ENCODE measurements at places on chromosomes 13 and 19.

DNA sequence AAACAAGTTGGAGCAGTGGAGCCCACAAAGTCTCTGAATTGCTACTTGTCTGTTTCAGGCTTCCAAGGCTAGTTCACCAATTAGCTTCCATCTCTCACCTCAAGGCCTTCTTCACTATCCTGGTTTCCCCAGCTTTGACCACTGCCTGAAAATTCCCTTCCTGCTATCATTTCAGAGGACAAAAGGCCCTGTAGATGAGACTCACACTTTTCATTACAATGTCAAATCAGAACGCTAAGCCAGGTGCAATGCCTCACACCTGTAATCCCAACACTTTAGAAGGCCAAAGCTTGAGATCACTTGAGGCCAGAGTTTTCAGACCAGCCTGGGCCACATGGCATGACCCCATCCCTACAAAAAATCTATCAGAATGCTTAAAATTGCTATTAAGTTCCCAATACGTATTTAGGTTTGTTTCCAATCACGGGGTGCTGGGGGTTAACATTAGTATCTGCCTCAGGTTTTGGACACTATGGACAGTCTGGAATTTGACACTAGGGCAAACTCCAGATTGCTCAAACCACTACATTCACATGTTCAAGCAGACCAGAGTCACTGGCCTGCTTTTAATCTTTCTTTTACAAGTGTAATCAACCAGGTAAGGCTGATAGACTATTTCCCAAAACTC, 5.5 kb downstream of the TPT1 start:
- DNase-seq = no peak

DNA sequence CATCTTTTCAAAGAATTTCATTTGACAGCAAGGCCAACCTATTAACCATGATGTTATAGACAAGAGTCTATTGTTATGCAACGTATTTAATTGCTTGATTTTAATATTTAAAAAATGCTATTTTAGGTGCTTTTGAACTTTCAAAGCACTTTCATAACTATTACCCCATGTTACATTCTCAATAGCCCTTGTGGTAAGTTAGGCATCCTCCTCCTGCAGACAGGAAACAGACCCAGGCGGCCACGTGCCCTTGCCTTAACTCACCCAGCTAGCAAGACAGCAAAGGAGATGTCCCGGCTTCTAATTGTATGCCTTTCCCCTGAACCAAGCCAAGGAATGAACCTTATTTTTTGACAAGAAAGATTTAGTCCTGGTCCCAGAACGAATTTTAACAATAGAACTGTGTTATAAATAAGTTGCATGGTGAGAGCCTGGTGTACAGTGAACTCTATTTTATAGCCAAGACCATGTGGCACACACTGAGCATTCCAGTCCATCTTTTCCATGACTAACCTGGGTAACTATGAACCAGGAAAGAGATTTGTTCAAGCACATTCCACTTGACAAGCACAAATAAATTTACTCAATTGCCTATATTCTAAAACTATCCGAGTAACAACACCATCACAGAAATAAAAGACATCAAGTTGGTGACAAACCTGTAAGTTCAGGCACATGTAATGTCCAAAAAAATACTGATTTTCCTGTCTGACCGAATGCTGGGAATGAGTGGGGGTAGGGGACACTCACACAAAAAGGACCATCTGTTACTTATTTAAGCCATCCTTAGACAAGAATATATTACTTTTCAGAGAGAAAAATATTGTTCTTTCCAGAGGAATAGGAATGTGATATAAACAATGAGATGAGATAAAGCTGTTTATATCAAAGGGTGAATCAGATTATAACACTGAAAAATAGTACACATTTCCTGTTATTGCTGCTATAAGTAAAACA, 163.0 kb downstream of the EFNB2 start:
- DNase-seq = no peak

DNA sequence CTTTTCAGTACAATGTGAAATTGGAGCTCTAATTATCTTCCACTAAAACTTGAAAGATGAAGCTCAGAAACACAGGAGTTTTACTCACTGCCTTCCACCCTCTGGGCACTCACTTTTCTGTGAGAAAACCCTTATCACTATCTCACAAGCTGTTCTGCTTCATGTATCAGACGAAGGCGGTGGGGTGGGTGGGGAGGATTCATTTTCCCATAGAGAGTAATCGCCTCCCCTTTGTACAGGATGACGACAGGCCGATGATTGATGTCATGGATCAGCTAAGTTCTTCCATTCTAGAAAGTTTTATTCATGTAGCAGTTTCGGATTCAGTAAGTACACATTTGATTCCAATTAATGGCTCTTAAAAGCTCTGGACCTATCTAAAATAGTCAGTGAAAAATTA, 139.9 kb downstream of the ZAR1L start:
- no peak for DNase-seq

GRCh38 chr19:8087876-8088275, 35.3 kb downstream of the CCL25 start:
- no peak for DNase-seq

DNA sequence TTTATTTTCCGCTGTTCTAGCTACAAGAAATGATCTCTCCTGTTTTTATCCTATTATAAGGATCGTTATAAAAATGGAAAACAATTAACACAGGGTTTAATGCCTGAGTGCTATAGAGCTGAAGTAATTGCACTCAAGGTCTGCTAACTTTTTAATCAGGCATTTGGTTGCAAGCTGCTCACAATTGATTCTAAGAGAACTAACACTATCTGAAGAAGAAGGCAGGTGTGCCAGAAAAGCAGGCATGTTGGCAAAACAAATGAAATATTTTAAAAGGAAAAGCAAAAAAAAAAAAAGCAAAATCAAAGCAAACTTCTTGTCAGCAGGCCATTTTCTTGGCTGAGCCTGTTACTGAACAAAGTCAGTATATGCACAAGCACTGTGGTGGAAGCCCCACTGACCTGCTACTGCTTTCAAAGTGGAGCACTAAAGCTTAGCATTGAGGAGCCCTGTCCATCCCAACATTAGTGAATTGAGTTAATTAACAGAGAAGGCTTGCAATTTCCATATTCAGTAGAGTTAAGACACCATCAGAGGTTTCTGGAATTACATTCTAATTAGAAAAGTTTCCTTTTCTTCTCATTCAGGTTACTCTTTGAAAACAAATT, 574.2 kb downstream of the PCDH9 start:
- no peak for DNase-seq

GRCh38 chr13:29948244-29948643, 97.8 kb upstream of the UBL3 start:
- DNase-seq = no peak

GRCh38 chr13:82688400-82688994, 1193.8 kb downstream of the SLITRK1 start:
- DNase-seq = peak; percentile 3

DNA sequence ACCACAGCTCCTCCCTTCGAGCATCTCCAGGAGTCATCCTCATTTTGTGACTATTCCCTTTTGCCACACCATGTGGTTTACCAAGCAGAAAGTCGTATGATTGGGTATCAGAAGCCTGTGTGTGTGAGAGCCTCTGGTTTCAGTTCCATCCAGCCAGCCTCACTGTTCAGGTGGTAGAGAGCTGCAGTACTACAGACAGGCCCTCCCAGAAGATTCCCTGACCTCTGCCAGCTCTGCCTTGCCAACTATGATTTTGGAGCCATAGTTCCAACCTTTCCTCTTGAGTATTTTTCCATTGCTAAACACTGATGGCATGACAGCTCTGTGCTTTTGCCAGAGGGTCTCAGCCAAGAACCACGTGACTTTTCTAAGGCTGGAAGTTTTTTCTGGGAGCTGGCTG, 82.5 kb downstream of the DHRS12 start:
- DNase-seq = no peak

GRCh38 chr19:50624949-50625600, 14.6 kb downstream of the SYT3 start:
- no peak for DNase-seq

DNA sequence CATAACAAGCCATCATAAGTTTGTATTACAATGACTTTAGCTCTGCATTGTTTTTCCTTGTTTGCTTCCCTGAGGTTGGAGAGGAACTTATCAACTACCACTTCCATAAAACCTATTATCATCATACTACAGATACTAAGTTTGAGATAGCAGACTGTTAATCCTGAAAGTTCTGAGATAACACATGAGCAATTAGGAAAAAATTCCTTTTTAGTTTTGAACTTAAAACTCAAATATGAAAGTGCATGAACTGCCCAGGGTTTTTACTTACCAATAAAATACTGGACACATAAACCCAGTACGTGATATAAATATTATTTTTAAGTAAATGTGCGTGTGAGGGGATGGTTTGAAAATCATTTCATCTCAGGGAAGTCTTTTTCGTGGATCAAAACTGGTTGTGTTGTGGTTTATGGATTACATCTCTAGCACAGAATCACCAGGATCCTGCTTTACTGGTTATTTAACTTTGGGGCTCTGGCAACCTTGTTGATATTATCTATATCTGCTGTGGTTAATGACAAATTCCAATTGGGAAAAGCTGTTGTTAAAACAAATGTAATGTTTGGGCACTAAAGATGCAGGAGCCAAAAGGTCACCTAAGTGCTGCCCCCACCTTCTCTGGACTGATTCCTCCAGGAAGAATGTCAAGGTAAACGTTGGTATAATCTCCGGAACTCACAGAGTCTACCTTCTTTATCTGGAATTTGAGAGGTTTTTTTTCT, 12.4 kb downstream of the CDX2 start:
- DNase-seq = no peak

- DNase-seq = peak; percentile 97
These were observed 4.1 kb downstream of the IER2 start for GRCh38 chr19:13154241-13154778.

DNA sequence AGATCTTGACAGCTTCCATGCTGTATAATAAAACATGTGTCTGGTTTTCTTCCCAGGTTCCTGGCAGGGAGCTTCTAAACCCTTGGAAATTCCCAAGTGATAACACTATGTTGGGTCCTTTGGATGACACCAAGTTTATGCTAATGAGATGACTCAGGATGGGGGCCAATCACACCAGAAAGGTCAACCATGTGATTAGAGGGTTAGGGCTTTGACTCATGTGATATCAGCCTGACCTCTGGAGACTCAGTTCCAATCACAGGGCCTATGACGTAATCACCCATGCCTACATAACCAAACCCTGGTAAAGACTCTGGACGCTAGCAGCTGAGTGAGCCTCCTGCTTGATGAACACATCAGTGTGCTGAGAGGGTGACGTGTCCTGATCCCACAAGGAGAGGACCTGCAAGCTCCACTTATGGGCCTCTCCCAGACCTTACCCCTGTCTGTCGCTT, 203.6 kb downstream of the DCLK1 start:
- DNase-seq = no peak

GRCh38 chr19:33293255-33294057, 8.9 kb downstream of the CEBPA start:
- DNase-seq = peak; percentile 84

DNA sequence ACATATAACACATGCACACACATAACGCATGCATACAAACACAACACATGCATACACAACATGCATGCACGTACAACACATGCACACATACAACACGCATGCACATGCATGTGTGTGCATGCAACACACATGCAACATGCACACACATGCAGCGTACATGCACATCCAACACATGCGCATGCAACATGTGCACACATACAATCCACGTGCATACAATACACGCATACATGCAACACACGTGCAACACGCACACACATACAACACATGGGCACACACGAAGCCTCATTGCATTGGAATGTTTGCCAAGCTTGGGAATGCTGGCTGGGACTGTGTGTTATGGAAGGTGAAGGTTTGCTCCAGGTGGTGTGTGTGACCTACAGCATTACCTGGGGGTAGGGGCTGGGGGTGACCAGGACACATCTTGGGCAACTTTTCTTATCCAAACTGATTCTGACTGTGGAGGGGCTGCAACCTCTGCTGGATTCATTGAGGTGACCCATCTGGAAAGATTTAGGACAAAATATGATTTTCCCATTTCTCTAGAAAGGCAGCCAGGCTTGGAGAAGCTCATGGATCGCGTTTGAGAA, 58.9 kb downstream of the SPACA7 start:
- DNase-seq = no peak

- no peak for DNase-seq
These were observed 868 bp upstream of the UBAC2 start for GRCh38 chr13:99199541-99200431.

- no peak for DNase-seq
These were observed 665.7 kb upstream of the GPC6 start for GRCh38 chr13:92560883-92561282.

- peak; percentile 35 for DNase-seq
These were observed 495 bp downstream of the LSR start for GRCh38 chr19:35249146-35249847.

GRCh38 chr13:77779552-77780272, 82.2 kb downstream of the SLAIN1 start:
- DNase-seq = peak; percentile 74

DNA sequence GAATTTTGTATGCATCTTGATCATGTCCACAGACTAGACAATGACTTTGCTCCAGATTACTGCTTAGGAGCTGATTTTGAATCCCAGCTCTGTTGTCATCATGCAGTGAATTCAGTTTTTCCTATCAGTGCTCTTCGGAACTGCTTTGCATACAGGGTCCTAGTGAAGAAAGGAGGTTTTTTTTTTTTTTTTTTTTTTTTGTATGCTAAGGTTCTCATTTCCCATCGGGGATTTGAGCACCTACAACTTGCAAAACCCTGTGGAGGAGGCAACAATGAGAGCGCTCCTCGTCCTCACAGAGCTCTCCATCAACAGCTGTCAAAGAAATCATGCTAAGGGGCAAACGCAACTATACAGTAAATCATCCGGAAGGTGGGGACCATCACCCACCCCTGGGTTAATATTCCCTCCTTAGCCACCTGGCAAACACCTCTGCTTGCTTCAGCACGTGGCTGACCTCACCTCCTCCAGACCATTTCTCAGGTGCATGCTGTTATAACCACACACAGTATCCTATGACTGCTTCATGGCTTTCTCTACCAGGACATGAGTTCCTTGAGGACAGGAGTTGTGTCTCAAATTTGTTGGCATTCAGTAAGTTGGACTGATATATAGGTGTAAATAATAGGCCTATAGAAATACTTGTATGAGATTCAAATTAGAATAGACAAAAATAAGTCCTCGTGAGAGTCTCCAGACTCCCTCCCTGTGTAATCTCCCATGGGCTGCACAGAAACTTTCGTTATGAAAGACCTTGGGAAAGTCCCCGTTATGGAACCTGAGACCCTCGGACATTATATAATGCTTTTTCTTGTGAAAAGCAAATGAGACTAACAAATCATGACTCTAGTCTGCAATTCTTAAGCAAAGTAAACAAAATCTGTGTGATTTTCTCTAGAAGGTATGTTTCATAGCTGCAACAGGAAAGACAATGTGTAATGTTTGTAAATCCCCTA, 113.8 kb downstream of the KATNAL1 start:
- no peak for DNase-seq

DNA sequence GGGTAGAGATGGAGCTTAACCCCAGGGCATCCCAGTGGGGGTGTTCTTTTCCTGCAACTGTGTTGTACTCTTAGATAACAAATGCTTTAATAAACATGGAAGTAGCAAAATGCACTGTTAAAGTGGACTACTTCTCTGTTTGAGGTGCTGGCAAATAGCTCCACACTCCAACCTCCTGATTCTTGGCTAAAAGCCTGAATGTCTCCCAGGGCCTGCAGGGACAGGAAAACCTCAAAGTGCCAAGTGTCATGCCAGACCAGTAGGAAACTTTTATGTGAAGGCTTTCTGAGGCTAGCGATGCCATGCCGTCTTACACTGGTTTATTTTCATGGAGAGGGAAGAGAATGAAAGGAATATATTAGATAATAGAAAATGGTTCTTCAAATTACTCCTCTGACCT, 6.8 kb downstream of the FREM2 start:
- no peak for DNase-seq

- DNase-seq = no peak
These were observed 14.3 kb upstream of the TM9SF2 start for GRCh38 chr13:99486996-99487395.

- peak; percentile 87 for DNase-seq
These were observed 5.3 kb upstream of the CEACAM21 start for GRCh38 chr19:41570639-41571112.

All from inflammatory macrophage (primary cell).